KG1 (cell line): ENCODE measurements at places on chromosomes 2 and 18.

DNA sequence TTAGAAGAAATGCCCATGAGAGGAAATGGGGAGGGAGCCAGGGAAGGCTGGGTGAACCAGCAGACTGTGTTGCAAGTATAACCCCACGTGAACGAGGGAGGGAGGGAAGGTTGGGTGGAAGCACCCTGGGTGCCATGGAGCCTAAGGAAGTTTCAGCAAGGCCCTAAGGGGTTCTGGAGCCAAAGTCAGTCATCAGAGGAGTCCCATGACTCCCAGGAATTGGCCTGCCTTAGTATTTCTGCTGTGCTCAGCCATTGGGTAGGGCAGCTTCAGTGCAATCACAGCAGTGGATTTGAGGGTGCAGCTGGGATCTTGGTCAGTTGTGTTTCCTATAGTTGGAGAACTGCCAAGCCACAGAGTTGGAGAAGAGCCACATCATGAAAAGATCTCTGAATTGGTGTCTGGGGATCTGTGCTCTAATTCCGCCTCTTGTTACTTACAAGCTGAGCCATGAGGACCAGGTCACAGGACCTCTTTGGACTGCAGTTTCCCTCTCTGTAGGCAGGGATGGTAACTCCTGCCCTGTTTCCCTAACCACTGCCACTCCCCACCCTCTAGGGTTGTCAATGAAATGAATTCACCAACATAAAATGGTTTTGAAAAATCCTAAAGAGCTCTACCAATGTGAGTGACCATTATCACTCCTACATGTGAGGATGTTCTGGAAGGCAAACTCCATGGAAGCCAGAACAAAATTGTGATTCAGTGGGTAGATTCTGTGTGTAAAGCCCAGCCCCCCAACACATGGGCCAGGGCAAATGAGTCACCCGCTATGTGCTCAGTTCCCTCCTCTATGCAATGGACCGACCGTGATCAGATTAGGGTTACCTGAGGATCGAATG lies 108.9 kb downstream of the CLIP4 start:
- no peak for DNase-seq

- no peak for DNase-seq
Observed at GRCh38 chr18:45386041-45386655, 229.1 kb upstream of the SLC14A2 start.

- DNase-seq: no peak
Observed at GRCh38 chr2:72581560-72582181, 244.2 kb downstream of the EXOC6B start.

DNA sequence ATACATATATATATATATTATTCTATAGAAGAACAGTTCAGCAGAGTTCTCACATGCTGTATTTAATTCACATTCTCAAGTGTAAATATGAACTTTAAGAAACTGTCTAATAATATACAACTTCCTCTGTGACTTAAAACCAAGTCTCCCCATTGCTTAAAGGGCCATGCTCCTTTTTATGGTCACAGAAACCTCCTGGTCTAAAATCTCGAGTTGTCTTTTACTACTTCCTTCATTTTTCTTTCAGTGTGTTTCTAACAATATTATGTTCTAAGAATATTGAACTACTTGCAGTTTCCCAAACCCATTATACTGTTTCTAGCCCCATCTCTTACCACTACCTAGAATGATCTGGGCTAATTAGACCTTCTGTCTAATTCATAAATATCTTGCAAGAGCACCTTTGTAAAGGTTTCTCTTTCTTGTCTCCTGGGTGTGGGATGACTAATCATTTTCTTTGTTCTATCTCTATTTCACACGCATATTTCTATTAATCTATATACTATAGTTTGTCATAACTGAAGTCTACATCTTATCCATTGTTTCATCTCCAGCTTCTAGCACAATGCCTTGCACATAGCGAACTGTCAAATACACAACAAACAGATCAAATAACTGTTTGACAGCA lies 48.8 kb downstream of the ERBB4 start:
- DNase-seq: no peak

- no peak for DNase-seq
Observed at GRCh38 chr18:76457475-76457874, 37.6 kb downstream of the ZNF516 start.

- no peak for DNase-seq
Observed at GRCh38 chr2:7880566-7880965, 801.3 kb upstream of the ID2 start.

DNA sequence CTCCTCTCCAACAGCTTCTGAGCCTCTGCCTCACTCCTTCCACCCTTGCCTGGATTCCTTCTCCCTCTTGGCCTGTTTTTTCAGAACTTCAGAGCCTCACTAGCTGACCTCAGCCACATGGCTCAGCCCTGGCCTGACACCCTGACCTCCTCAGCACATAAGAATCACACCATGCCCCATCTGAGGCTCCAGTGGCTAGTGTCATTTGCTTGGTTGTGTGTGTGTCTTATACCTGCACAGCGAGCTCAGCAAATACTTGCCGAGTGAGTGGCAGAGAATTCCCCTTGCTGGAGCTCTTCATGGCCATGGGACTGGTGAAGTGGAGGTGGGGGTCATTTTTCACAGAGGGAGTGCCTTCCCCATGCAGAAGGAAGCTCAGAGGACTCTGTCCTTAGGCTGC lies 70.2 kb downstream of the CELF4 start:
- DNase-seq: no peak

GRCh38 chr2:113173542-113174375 lies at the start of gene PSD4:
TSS of gene PSD4 (plus strand) at chr2:113173971. CDS start at chr2:113182457, 8,486 bp downstream.
- peak; percentile 94 for DNase-seq

GRCh38 chr2:114056294-114057143 lies 166.6 kb downstream of the ACTR3 start:
- DNase-seq: no peak

GRCh38 chr2:6881516-6881915 lies 3.9 kb downstream of the RSAD2 start:
- no peak for DNase-seq

DNA sequence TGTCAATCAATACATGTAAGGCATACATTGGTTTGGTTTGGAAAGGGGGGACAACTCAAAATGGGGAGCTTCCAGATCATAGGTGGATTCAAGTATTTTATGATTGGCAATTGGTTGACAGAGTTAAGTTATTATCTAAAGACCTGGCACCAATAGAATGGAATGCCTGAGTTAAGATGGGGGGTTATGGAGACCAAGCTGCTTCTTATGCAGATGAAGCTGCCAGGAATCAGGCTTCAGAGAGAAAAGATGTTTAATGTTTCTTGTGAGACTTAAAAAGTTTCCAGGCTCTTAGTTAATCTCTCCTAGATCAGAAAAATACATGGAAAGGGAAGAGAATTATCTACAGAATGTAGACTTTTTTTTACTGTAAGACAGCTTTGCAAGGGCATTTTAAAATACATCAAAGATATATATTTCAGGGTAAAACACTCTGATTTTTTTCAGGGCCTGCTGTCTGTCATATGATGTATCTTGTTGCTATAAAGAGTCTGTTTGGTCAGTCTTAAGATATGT lies 1343.2 kb upstream of the LRRTM1 start:
- no peak for DNase-seq

DNA sequence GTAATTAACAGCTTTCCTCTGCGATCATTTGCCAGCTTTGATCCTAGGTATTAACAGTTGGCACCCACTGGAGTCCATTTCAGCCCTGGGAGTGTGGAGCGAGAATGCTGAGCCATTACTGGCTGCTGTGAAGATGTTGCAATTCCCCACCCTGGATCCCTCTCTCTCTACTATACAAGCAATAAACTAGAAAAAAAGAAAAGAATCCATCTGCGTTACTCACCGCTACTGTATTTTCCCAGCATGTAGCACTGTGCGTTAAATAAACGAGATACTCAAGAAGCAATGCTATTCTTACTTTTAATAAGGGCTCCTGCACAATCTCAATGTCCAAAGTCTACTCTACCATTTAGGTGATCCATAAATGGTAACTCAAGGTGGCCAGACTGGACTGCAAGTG lies 8.5 kb downstream of the RTTN start:
- DNase-seq: no peak

DNA sequence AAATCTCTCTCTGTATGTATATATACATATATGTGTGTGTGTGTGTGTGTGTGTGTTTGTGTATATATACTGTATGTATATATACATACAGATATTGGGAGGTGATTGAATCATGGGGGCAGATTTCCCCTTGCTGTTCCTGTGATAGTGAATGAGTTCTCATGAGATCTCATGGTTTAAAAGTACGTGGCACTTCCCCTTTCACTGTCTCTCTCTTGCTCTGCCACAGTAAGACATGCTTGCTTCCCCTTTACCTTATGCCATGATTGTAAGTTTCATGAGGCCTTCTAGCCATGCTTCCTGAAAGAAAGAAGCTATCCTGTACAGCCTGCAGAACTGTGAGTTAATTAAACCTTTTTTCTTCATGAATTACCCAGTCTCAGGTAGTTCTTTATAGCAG lies 18.8 kb upstream of the CCDC195 start:
- no peak for DNase-seq

GRCh38 chr2:95058989-95059641 lies 33.6 kb downstream of the MAL start:
- DNase-seq: no peak

DNA sequence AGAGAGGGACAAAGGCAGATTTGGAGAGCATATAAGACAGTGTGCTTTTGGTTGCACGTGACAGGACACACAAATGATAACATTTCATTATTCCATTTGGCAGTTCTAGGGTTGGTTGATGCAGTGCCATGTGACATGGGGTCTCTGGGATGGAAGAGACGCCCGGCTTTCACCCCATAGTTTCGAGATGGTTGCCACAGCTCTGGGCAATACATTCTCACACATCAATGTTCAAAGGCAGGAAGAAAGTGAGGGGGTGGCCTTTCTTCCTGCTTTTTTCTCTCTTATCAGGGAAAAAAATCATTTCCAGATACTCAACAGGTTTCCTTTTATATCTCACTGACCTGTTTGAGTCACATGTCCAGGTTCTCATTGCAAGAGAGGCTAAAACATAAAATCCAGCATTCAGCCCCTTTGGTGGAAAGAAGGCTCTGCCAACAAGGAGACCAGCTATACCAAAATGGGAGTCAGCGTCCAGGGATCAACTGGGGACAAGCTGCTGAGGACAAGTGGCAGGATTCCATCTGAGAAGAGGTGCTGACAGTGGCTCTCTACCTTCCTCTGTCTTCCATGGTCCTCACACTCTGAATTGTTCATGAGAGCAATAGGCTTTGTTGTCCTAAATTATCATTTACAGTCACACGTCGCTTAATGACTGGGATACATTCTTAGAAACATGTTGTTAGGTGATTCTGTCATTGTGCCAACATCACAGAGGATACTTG lies 29.1 kb upstream of the ANKRD44 start:
- DNase-seq: no peak

GRCh38 chr2:98188351-98189046 lies 101.5 kb downstream of the VWA3B start:
- DNase-seq: no peak

GRCh38 chr18:59833785-59834184 lies 66.0 kb upstream of the PMAIP1 start:
- no peak for DNase-seq

GRCh38 chr2:200679127-200679526 lies 93.3 kb downstream of the AOX1 start:
- no peak for DNase-seq

GRCh38 chr18:76335859-76336640 lies 159.0 kb downstream of the ZNF516 start:
- no peak for DNase-seq

DNA sequence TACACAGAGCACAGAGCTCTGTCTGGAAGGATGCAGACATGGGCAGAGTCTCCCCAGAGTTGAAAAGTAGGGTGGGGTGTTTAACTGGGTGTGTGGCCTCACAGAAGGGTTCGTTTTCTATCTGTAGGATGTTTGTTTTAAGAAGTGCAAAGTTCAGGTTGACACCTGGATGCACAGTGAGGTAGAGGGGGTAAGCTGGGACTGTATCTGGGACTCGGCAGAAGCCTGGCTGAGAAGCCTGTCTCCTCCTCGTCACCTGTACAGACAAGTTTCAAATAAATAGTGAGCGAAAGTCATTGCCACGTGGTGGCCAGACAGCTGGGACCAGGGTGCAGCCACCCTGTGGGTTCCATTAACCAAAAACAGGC lies 145.9 kb downstream of the KLHL29 start:
- no peak for DNase-seq

GRCh38 chr2:86038291-86039081 lies 67.2 kb downstream of the POLR1A start:
- peak; percentile 22 for DNase-seq

- DNase-seq: no peak
Observed at GRCh38 chr2:15800495-15801329, 139.6 kb upstream of the MYCN start.

DNA sequence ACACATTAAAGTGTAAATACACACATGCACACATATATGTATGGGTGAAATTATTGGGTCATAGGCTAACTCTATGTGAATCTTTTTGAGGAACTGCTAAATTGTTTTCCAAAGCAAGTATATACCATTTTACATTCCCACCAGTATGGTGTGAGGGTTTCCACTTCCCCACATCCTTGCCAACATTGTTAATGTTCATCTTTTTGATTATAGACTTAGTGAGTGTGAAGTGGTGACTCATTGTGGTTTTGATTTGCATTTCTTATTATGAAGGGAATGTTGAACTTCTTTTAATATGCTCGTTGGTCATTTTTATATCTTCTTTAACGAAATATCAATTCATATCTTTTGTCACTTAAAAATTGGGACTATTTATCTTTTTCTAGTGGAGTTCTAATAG lies 181.8 kb upstream of the GCFC2 start:
- no peak for DNase-seq

GRCh38 chr2:82165377-82165776 lies 1860.8 kb upstream of the LRRTM1 start:
- DNase-seq: no peak

- no peak for DNase-seq
Observed at GRCh38 chr2:176679061-176679669, 409.9 kb downstream of the MTX2 start.

GRCh38 chr2:165414187-165414586 lies 55.3 kb upstream of the CSRNP3 start:
- DNase-seq: no peak

DNA sequence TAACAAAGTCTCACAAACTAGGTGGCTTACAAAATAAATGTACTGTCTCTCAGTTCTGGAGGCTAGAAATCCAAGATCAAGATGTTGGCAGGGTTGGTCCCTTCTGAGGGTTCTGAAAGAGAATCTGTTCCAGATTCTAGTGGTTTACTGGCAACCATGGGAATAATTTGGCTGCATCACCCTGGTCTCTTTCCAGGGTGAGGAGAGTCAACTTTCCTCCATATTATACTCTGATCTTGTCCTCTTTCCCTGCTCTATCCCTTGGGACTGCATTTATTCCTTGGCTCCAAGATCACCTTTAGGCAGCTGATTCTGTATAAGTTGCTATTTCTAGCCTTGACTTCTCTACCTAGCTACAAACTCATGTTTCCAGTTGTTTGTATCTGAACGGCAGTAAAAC lies 35.2 kb downstream of the SLC40A1 start:
- no peak for DNase-seq
